Activated naive CD8-positive, alpha-beta T cell treated with anti-CD3 and anti-CD28 coated beads, Interleukin-2, amount 50 U/mL, for 24 hours (primary cell): ENCODE measurements at places on chromosomes 4 and X.

GRCh38 chr4:188143731-188144130 is 4.5 kb downstream of the TRIML1 start:
- no peak for DNase-seq

DNA sequence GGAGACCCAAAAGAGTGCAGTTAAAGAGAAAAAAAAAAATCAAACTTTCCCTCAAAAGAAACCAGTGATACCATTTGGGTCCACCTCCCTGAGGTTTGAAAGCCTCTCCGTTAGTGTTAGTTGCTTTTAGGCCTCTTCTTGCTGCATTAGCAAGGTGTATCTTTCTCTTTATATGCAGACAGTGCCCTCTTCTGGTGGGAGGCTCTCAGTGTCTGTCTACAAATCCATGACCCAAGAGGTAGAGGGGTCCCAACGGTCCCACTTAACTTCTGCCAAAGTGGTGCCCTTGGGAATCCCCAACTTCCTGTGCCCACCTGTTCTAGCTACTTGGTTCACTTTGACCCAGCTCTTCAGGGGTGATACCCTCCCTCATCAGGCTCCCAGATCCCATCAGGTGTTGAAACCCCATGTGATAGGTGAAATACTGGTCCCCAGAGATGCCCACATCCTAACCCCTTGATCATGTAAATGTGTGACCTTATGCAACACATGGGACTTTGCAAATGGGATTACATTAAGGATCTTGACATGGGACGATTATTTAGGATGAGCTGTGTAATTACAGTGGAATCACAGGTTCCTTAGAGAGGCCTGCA is 63.7 kb upstream of the CD99 start:
- DNase-seq: peak; percentile 56

GRCh38 chr4:185825737-185826136 is 13.7 kb upstream of the SORBS2 start:
- DNase-seq: no peak

DNA sequence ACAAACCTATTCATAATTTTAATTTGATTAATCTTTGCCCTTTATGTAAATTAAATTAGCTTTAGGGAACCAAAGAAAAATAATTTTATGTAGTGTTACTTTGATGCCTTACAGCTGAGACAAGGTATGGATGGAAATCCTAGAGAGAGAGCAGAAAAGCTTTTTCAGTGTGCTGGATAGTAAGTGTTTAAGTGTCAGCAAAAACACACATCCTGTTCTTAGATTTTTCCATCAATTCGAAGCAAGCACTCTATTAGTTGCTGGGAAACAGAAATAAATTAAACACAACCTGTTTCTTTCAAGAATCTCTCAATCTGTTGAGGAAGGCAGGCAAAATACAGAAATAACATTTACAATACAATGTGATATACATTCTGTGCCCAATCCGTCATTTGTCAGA is 327.8 kb downstream of the GALNTL6 start:
- no peak for DNase-seq

GRCh38 chr4:56183344-56183959 is 203.8 kb downstream of the AASDH start:
- DNase-seq: no peak

GRCh38 chrX:150569155-150569477 is 695 bp downstream of the MTM1 start:
- peak; percentile 29 for DNase-seq

DNA sequence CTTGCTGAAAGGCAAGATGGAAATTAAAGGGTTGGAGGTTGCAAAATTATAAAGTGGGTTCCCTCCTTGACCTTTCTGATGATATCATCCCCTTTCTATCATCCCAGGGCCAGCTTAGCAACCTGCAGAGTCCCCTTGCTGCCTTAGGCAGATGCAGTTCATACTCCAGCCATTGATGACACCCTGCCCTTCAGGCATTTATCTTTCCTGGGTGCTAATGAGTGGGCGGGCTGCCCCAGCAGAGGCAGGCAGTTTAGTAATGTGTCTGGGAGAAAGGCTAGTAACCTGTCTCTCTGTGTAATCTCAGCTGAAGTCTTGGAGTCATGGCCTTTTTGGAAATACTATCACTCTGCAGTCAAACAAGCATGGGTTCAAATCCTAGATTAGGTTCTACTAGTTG is 3.8 kb upstream of the FRMPD3 start:
- DNase-seq: no peak

DNA sequence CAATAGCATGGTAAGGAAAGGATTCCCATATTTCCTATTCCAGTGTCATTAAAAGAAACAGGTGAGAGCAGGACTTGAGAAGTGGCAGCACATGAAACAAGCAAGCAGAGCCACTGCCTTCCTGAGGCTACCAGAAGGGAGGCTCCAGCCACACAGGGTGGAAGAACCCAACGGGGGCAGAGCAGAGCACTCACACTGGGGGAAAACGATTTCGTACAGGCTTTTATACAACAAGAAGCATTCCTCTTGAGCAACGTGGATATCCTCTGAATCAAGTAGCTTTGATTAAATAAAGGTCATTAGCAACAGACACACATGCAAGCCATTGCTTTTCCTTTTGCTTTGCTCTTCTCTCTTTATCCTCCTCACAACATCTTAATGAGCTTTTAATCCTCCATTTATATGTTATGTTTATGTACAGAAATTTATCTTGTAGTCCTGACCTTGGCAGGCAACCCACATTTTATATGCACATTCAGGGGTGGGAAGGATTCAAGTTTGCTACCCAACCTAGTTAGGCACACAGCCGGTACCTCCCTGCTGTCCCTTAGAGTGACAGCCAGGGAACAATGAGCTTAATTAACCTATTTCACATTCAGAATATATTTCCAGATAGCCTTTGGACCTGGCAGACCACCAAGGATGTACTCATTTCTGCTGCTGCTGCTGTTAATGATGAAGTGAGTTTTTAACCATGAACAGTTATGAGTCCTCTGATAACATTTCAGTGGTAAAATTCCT is 202.1 kb downstream of the ARHGAP24 start:
- DNase-seq: no peak

- DNase-seq: no peak
These were observed 86.3 kb upstream of the RAPGEF2 start for GRCh38 chr4:159016593-159017024.

GRCh38 chr4:151690164-151690870 is 70.5 kb downstream of the GATB start:
- no peak for DNase-seq

DNA sequence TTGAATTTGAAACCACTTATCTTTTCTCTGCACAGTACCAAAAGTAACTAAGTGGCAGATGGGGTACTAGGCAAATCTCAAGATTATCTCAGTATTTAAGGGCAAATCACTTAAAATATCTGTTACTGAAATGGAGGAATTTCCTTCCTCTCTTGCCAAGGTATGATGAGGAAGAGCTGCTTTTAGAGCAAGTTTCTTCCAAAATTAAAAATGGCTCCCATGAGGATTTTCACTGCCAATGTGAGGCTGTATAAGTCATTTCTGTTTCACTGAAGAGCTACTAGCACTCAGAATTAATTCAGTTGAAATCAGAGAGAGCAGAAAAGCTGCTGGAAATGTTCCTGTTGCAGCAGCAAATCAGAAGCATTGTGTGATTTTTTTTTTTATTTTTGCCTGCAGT is 43.4 kb downstream of the GABRB1 start:
- DNase-seq: no peak

- no peak for DNase-seq
These were observed 156.1 kb upstream of the LNX1 start for GRCh38 chr4:53747401-53747800.

GRCh38 chr4:1253831-1254230 is 4.9 kb upstream of the CTBP1 start:
- peak; percentile 1 for DNase-seq

DNA sequence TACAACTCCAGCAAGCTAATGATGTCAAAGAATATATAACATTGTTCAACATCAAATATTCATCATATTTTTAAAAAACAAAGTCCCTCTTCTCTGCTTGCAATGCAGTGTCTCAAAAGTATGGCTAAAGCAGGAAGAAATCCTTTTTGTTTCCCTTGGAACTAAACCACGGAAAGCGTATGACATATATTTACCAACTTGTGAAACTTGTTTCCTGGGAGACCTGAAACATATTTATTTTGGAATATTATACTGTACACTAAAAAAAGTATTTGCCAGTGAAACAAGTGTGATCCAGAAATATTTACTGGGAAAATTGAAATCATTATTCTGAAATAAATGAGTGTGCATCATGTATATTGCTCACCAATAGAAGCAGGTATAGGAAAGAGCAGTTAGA is 156.0 kb upstream of the ANKRD50 start:
- no peak for DNase-seq

GRCh38 chr4:77037736-77038135 is 38.1 kb downstream of the CCNI start:
- no peak for DNase-seq

DNA sequence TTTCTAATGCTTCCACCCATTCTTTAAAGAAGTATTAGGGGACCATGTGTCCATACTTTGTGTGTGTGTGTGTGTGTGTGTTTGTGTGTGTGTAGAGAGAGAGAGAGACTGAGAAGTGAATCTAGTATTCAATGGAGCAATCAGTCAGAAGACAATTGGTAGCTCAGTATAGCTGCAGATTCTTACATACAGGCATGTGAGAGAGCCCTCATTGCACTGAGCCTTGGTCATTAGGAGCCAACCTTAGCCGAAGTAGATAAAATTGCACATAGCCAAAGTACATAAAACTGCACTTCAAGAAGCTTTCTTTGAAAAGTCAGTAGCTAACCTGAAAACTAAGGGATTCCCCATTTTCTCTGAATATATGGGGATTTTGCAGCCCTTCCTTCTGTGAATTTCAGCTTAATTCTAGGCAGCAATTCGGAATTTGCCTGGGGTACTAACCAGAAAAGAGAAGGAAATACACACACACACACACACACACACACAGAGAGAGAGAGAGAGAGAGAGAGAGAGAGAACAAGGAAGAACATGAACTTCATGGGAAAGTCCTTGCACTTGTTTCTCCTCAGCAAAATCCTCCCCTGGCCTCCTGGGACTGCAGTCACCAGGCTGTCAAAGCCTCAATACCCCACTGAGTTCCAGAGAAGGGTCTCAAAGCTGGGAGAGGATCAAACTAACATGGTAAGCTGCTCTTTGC is 1.7 kb upstream of the PRDM8 start:
- DNase-seq: no peak

- no peak for DNase-seq
These were observed 23.6 kb downstream of the MGST2 start for GRCh38 chr4:139689093-139689722.

- DNase-seq: no peak
These were observed 2.0 kb downstream of the AREG start for GRCh38 chr4:74446896-74447295.

- DNase-seq: no peak
These were observed 8.2 kb downstream of the ZNF518B start for GRCh38 chr4:10448991-10449390.

DNA sequence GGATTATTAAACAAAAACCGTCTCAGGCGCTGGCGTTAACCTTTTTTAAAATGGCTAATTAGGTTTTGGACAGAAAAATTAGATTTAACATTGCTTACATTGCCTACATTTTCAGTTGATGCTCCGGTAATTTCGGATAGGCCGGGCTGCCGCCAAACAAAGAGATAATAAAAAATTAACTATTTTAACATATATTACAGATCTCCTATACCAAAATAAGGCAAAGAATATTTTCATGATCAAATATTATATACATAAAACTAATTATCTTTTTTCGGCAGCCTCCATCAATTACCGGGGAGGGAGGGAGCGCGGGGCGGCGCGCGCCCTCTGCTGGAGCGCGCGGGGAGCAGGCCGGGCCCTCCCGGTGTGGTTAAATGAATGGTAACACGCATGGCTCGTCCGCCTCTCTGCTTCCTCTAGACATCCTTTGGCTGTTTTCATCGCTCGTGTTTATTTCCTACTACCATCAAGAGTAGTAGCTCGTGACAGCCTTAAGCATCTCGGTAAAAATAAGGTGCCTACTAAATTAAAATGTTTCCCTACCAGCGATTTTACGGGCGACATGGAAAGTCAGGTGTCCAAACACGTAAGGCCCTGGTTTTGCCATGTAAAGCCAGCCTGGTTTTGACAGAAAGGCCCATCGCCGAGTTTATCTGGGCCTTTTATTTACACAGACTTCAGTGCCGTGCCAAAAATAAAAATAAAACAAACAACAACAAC is 52.4 kb upstream of the TMEM33 start:
- peak; percentile 68 for DNase-seq

- no peak for DNase-seq
These were observed 30.4 kb downstream of the DRD5 start for GRCh38 chr4:9811806-9812205.

DNA sequence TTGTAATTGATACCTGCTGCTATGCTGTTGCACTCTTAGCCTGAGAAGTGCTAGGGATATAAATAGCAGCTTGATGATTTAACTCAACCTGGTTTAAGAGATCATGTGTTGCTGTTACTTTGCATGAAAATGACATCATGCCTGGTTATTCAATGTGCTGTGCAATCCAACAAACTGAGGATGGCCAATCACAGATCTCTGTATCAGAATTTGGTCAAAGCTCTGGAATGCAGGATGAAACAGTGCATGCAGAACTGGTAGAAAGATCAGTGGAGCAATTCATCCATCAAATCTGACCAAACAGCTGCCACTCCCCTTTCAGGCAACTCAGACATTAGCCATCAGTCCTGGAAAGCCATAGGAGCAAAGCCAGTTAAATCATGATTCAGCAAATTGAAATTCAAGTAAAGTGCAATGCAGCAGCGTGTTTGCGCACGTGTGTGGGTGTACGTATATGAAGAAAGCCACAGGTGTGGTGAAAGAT is 160.3 kb upstream of the RASGEF1B start:
- no peak for DNase-seq

DNA sequence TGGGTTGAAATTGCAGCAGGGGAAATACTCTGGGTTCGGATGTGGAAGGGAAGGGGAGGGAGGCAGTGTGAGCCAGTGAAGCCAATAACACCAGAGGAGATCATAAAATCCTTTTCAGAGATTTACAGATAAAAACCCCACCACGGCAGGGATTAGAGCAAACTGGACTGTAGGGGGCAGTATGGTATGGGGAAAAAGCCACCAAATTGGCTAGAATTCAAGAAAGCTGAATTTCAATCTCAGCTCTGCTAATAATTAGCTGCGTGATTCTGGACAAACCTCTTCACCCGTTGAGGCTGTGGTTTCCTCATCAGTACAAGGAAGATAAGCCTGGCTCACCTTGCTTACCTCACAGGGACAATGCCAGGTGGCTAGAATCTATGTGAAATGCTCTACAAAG is 108.1 kb downstream of the ATG4A start:
- DNase-seq: peak; percentile 5

- peak; percentile 11 for DNase-seq
These were observed 279.1 kb downstream of the ANK2 start for GRCh38 chr4:113328514-113328913.

GRCh38 chrX:150182161-150182560 is 181.0 kb upstream of the MAMLD1 start:
- no peak for DNase-seq

- no peak for DNase-seq
These were observed 56.3 kb downstream of the ENOX2 start for GRCh38 chrX:130846746-130847145.

- no peak for DNase-seq
These were observed 225.5 kb downstream of the PALLD start for GRCh38 chr4:168722391-168722790.
